ENCODE measurements at places on chromosomes 12 and 14. TPM values are rescaled to one million over a fixed set of nuclear protein-coding genes. Genes with fewer than 3 reads are reported as not detected.

DNA sequence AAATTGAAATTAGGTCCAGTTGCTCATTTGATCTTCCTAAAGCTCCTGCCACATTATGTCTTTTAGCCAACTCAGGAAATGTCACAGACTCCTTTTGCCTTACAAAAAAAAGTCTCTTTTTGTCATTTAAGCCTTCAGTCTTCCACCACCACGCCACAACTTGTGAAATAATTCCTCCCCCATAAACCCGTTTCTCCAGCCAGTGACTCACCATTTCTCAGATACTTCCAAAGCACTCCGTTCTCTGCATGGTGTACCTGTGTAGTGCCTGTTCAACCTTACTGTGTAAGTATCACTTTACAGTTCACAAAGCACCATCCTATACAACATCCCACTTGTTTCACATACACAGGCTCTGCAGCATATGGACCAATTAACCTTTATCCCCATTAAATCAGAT, 139.5 kb upstream of the AEBP2 start:
- DNase-seq: no peak

Gene KCNMB4
- 2.0 TPM for total RNA-seq

Gene KRT74
- total RNA-seq: not detected

Gene ASB2
- total RNA-seq: 57.0 TPM

GRCh38 chr14:71229875-71230274, 322.6 kb downstream of the PCNX1 start:
- no peak for DNase-seq

- DNase-seq: no peak
Observed at GRCh38 chr14:69535230-69535848, 39.3 kb downstream of the CCDC177 start.

Gene POLE2
- 1.2 TPM for total RNA-seq

Gene HOXC12
- total RNA-seq: 0.45 TPM

Gene GPR84
- total RNA-seq: 1.9 TPM

- DNase-seq: no peak
Observed at GRCh38 chr14:99744199-99744872, 48.9 kb upstream of the EML1 start.

DNA sequence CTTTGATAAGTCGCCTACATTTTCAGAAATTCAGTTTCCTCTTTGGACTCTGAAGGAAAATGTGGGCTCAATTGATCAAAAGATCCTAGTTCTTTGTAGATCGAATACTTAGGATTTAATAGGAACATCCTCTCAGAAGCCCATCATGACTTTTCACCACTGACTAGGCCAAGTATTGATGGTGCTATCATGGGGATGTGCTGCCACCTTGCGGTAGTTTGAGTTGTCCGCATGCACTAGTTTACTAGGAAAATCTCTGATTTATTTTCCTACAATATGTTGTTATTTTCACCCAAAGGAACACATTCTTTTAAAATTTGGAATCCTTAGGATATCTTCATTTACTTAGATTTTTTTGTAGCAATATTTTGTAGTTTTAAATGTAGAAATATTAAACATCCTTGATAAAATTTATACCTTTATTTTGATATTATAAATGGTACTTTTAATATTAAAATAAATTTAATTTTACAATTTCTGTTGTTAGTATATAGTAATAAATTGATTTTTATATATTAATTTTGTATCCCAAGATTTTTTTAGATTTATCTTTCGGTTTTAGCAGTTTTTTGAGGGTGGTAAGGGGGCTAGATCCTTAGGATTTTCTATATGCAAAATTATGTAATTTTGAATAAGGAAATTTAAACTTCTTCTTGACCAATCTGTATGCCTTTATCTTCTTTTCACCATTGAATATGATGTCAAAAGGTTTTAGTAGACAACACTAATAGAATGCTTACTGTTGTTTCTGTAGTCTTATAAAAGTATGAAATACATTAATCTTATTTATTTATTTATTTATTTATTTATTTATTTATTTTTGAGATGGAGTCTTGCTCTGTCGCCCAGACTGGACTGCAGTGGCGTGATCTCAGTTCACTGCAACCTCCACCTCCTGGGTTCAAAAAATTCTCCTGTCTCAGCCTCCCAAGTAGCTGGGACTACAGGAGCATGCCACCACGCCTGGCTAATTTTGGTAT, 52.9 kb upstream of the OR9K2 start:
- peak; percentile 78 for DNase-seq

- no peak for DNase-seq
Observed at GRCh38 chr12:91846466-91847055, 299.1 kb downstream of the BTG1 start.

Gene CDH24
- 11.4 TPM for total RNA-seq

Gene SOAT2
- 0.63 TPM for total RNA-seq

Gene OR10P1
- not detected for total RNA-seq

DNA sequence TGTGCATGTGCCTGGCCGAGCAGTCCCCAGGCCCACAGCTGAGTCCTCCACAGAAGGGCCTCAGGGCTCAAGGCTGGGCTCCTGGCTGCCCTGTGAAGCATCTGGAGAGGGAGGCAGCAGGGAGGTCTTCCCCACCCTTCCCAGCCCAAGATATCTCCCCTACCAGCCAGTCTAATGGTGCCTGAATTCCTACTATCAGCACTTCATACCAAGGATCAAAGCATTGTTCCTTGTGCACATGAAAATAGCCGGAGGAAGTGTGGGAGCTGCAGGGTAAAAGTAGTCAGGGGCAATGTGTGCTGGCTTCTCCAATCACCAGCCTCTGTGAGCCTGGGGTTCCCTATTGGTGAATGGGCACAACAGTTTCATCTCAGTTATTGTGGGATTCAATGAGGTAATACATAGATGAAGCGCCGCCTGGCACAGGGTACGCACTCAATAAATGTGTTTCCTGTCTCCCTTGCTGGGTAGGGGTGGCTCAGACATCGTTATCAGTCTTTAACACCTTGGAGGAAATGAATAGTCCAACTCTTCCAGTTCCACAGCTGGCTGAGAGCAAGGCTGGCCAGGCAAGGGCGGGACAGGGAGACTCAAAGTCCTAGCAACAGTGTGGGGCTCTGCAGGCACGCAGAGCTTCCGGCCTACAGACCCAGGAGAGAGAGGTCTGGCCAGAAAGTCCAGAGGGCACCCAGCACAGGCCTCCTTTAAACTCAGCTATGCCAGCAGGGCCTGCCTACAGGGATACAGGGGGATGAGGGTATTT, 39.1 kb upstream of the PNMA1 start:
- peak; percentile 69 for DNase-seq

DNA sequence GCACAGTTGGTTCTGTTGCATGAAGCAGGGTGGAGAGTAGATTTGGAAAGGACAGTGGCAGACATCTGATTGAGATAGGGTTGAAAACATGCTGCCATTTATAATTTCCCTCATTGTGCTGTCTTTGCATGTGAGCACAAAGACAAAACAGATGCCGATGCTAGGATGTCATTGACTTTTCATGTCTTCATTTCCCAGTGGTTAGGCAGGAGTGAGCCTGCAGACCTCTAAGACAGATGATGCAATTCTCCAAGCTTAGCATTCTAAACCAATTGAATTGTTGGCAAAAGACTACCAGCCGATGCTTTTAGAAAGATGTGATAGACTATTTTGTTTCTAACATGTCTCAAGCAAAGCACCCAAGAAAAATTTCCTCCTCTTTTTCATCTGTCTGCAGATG, 37.1 kb upstream of the PELI2 start:
- no peak for DNase-seq

Gene SOS2
- 37.0 TPM for total RNA-seq

DNA sequence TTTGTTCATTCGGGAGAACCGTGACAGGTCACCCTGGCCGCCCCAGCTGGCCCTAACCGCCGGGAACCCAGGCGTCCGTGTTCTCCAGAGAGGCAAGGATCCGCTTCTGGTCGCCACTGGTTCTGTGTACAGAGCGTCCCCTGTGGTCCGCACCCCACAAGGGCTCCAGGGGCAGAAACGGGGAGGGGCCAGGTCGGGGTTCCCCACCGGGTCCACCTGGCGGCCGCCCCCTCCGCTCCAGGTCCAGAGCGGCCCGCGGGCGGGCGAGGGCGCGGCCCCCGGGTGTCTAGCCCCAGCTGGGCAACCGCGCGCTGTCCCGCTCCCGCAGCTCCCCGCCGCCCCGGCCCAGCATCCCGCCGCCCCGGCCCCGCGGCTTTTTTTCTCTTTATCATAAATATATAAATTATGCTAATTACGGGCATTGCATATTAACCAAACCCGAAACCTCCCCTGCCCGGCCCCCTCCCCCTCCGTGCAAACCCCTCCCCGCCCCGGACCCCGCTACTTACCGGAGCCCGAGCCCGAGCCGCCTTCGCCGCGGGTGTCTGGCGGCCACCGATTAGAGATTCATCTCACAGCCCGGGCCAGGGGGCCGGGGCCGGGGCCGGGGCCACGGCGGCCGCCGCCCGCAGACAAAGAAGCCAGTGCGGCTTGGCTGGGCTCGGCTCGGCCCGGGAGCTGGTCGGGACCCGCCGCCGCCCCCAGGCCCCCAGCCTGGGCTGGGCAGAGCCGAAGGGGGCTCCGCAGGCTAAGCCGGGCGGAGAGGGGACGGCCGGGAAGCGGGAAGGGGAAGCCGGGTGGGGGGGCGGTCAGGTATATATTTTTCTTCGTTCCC, 512 bp downstream of the POU6F1 start:
- DNase-seq: peak; percentile 67

DNA sequence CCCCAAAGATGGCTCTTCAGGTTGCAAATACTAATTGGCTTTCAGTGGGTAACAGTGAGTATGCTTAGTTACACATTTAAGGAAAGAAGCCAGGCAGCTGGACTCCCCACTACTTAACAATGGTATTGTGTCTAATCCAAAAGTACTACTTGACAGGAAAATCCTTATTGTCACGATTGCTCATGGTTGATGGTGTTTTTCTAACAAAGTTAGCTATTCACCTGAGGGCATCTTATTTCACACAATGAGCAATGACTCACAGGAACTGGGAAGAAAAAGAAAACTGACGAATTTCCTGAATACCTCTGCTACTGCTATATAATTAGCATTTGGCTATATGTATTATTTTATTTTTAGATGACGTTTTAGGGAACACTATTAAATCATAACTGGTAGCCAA, 33.4 kb upstream of the ALG10 start:
- DNase-seq: no peak

- DNase-seq: peak; percentile 81
Observed at GRCh38 chr12:120710031-120710804, at the start of gene UNC119B. Gene UNC119B (plus strand): TSS chr12:120710458. CDS start chr12:120710475, 17 bp downstream.

Gene CHGA
- not detected for total RNA-seq

DNA sequence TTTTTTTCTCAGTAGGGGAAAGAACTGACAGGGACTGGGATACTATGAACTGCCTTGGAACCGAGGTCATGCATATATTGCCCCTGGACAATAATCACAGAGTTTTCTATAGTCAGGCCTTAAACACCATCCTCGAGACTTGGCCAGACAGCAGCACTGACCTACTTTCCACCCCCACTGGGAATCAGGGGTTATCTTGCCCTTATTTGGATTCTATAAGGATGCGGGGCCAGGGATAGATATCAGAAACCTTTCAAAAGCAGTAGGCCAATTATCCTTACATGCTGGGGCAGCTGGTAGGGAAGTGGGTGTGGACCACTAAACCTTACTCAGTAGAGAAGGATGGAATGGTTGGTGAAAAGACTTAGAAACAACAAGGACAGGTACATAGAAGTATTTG, 2.0 kb downstream of the ZNF219 start:
- no peak for DNase-seq

DNA sequence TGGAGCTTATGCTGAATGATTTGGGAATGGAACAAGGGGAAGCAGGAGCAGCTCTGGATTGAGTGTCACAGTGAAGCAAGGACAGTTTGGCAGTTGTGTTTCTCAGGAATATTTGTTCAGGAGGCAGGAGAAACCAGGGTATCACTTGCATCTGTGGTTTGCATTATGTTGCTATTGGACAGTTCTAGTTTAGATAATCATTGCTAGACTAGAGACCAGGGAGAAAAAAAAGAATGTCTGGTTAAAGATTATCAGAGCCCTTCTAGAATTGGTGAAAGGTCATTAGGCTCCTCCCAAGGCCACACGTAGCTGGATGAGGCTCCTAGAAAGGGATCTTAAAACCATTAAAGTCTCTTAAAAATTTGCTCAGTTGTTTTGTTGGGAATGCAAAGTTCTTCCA, 17.0 kb upstream of the SRSF5 start:
- no peak for DNase-seq

DNA sequence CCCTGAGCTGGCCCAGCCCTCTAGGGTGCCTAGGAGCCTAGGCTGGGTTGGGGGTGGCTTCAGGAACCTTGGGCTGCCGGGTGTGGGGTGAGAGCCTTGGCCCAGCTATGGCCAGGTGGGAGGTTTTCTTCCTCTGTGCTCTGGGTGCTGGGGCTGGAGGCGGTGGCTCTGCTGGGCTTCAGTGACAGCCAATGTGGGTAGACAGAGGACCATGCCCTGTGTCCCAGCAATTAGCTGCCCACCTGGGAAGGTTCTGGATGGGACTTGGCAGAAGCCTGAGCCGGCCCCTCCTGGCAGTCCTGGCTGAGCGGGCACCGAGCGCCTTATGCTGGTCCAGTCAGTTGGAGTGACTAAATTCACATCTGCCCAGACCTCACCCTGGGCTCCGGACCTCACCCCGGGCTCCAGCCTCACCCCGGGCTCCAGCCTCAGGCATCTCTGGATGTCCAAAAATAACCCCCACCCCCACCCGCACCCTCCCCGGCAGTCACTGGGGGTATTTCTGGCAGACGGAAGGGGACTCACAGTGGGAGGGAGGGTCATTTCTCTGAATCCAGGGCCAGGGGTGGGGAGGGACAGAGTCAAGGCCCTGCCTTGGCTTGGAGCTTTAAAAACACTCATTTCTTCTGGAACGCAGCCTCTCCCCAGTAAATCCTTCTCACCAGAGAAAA, 46.9 kb downstream of the CYP46A1 start:
- peak; percentile 78 for DNase-seq

DNA sequence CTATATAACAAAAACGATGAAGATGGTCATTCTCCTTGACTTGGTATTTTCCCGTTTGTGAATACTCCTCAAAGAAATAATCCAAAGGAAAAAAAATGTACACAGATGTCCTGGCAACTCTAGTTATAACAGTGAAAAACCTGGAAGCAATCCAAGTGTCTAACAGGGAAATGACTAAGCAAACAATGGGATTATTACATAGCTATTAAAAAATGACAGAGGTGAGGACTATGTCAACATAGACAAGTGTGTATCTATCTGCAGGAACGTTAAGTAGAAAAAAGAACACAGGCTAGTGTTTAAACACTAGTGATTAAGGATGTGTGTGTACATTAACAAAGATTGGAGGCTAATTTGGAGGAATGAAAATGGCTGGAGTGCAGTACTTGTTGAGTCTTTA, 5.9 kb upstream of the APOLD1 start:
- no peak for DNase-seq

Gene ARHGAP9
- total RNA-seq: 38.8 TPM

DNA sequence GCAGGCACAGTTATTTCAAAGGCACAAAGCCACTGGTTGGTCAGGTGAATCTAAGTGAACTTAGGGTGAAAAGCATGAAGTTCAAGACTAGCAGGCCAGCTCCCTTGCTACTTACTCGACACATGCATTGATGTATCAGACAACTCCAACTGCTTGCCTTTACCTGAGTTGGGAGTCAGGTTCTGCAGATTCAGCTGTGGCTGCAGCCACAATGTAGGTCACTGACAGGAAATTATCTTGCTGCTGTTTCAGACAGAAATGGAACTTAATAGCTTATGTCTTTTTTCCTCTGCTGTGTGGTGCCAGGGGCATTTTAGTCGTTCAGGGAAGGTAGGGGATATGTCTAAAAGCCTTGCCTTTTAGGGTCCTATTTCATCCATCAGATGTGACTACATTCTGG, 125.6 kb upstream of the RPH3A start:
- no peak for DNase-seq

- no peak for DNase-seq
Observed at GRCh38 chr14:35044939-35045797, 904 bp upstream of the FAM177A1 start.

Gene ZDHHC22
- not detected for total RNA-seq

Gene PIANP
- 1.2 TPM for total RNA-seq

GRCh38 chr12:130813436-130813835, 25.6 kb downstream of the STX2 start:
- no peak for DNase-seq

Measured in aorta (tissue), 5 donors.